ENCODE measurements at places on chromosomes 11 and 22.

DNA sequence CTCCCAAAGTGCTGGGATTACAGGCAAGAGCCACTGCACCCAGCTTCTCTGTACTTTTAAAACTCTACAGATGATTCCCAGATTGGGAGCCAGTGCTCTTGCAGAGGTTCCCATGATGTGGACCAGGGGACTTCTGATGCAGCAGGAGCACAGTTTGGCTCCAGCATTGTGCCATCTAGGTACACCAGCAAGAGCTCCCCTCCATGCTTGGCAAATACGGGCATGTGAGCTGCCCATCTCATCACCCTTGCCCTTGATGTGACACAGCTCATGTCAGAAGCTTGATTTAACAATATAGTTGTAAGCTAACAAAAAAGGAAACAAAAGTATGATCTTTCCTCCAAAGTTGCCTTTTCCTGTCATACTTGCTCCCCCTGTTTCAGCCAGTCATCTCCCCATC, 28.7 kb downstream of the SNU13 start:
- no peak for DNase-seq

- DNase-seq, result no peak
Measured at GRCh38 chr11:108115500-108116140, 5.7 kb upstream of the ACAT1 start.

GRCh38 chr11:72048766-72049460, 31.4 kb downstream of the NUMA1 start:
- DNase-seq, result no peak

- DNase-seq, result no peak
Measured at GRCh38 chr11:57416436-57416835, 10.5 kb downstream of the SLC43A3 start.

GRCh38 chr22:32564170-32565001, 89.8 kb downstream of the FBXO7 start:
- no peak for DNase-seq

- no peak for DNase-seq
Measured at GRCh38 chr11:87917111-87917510, 258.1 kb downstream of the RAB38 start.

- DNase-seq, result no peak
Measured at GRCh38 chr11:35106595-35106994, 32.4 kb upstream of the CD44 start.

DNA sequence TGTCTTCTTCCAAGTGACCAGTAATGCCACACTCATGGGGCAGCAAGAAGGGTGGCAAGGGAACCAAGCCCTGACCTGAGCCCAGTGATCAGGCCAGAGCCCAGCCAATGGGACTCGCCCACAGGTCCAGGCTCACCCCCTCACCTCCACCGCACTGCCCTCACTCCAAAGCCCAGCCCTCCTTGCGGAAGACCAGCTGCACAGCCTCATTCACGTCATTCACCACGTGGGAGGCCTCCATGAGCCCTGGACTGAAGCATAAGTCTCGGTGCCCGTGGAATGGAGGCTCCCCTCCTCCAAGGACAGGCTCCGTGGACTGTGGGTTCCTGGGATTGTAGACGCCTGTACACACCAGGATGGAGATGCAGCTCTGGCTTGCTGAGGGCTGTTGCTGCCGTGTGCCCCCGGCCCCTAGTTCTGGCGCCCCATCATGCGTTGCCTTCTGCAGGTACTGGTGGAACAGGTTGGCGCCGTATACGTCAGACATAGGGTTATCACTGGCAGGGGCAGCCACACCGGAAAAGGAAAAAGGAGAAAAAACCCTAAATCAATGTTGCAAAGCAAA, 16.8 kb upstream of the TMEM121B start:
- no peak for DNase-seq

DNA sequence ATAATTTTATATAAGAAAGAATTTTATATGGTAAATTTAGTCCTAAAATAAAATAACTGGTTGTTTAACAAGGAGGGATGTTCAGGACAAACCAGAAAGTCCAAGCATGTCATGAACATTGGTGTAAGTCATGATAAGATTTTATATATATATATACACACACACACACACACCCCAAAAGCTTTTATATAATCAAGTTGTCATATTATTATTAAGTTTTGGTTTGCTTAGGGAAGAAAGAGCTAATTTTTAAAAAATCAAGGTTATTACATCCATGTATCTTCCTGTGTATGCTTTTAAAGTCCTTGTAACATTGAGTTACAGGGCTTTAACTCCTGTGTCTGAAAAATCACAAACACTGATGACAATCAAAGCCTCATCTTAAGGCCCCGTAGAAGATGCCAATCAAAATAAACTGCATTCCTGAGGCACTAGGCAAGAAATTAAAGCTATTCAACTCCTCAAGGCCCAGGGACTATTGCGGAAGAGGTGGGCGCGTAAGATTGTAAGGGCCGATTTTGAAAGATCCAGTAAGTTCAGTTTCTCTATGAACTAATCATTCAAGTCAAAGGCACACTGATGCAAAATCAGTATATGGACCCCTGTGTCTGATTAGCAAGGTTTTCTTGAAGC, 16.8 kb downstream of the APOL6 start:
- no peak for DNase-seq

GRCh38 chr11:78039391-78039918, 16.4 kb upstream of the KCTD14 start:
- DNase-seq, result no peak

DNA sequence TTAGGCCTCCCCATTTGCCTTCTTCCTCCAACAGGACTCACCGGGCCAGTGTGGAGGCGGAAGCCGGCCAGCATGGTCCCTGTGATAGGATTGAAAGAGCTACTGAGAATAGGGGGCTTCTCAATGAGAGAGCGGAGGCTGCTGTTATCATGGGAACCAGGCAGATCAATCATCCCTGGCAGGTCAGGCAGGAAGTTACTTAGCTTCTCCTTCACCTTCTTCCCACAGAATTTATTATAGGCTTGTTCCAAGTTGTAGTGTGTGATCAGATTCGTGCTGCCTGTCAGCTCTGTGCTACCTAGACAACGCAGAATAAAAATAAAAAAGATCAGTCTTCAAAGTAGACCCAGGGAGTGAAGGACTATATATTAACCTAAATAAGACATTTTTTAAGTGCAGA, 7.1 kb downstream of the MED19 start:
- no peak for DNase-seq

DNA sequence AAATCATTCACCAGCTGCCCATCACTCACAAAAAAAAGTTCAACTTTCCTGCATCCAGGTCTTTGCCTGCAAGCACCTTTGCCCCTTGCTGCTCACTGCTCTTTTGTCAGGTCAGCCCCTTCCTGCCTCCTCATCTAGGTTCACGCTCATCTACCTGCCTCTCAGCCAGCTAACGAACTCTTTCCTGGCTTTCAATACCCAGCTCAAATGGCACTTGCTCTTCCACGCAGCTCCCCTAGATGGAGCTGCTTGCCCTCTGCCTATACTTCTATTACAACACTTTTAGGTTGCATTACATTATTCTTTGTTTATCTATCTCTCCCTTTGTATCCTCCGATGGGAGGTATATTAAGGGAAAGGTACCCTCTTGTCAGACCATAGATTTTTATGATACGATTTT, 78.9 kb upstream of the TBCEL start:
- DNase-seq, result no peak

GRCh38 chr22:39873965-39874364, 19.6 kb downstream of the ENTHD1 start:
- no peak for DNase-seq

- DNase-seq, result no peak
Measured at GRCh38 chr22:38657045-38657909, 839 bp downstream of the CBY1 start.

- no peak for DNase-seq
Measured at GRCh38 chr11:7098235-7098832, 9.5 kb downstream of the RBMXL2 start.

GRCh38 chr11:34267013-34267412, 90.8 kb downstream of the ABTB2 start:
- no peak for DNase-seq

- DNase-seq, result no peak
Measured at GRCh38 chr11:65383778-65384177, 1.3 kb upstream of the SLC25A45 start.

GRCh38 chr11:131977231-131977630, 606.8 kb downstream of the NTM start:
- DNase-seq, result no peak

DNA sequence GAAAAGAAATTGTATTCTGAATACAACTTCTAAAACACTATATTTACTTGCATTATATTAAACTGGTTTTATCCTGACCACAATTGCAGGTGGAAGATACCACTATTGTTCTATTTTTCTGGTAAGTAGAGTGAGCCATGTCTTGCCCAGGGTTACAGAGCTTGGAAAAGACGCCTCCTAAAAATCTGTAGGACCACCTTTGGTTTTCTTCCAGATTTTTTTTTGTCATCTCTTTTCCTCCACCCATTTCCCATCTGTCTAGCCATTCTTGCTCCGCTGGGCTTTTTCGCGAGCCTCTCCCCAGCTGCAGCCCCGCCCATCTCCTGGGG, 294 bp upstream of the MTMR3 start:
- no peak for DNase-seq

DNA sequence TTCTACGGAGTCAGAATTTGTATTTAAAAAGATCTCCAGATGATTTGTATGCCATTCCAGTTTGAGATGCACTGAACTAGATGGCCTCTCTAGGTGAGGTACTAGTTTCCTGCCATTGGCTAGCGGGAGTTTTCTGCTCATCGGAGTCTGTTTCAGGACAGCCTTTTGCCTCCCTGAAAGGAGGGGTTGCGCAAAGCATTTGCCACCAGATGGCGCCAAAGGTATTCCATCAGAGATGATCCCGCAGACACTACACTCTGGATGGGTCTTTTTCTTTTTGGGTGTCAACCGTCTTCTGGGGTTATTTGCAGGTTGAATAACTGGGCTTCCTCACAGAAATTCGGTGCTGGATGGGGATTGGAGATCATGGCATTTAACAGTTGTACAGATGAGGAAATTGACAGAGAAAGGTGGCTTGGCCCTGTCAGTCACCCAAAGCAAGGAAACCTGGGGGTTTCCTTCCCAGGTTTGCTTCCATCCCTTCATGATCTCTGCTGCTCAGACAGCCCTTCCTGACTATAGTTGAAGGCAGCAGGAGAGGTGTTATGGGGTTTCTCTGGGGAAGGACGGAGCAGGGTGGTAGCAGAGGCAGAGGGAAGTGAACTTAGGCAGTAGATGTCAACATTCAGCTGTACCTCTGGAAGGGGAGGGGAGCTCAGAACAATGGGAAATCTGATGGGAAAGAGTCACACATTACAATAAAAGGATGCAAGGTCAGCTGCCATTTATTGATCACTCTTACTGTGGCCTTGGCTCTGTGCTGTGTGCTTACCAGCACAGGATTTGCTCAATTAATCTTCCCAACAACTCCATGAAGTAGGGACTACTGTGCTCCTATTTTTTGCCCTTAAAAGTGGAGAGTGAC, 81.6 kb downstream of the CCDC81 start:
- DNase-seq, result no peak

DNA sequence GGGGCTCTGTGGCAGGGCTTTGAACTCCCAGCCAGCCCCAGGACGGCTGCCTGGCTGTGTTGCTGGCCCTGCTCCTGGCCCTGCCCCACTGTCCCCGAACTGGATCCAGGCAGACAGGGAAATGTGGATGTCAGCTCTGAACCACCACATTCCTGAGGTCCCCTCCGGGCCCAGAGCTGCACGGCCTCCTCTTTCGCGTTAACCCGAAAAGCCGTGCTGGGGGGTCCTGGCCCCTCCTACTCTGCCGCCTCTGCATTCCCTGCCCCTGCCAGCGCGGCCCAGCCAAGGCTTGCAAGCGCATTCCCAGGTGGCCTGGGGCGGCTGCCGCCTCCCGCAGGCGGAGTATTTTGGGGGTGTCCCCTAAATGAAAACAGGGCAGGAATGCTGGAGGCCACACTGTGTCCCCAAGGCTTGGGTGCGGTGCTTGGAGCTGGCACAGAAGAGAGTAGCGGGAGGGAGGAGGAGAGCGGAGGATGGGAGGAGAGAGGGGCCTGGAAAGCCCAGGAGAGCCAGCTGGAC, 5.4 kb downstream of the LINC01488 start:
- DNase-seq, result no peak

- no peak for DNase-seq
Measured at GRCh38 chr11:119323532-119324033, 6.7 kb upstream of the MCAM start.

DNA sequence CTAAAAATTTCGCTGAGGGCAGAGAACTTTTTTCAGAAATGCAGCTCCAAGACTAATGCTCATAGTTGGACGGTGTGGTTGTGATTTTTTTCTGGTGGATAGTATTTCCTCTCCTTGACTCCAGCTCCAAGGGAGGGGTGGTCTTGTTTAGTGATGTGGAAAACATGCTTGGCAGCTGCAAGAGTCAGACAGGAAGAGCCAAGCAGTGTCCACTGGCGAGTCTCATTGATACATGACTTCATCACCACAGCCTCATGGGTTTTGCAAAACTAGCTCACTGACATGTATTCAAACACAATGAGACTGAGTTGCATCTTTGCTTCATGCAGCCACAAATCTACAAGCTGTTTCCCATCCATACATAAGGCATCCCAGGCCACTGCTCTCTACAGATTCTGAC, 7.3 kb upstream of the KCNJ1 start:
- DNase-seq, result no peak
